Esophagus squamous epithelium (tissue), 5 donors: ENCODE measurements at places on chromosomes 12 and 14.
A peak's percentile ranks its signal among the peaks of the same experiment; 100 is the strongest.

GRCh38 chr14:104694475-104694950 is 5.1 kb downstream of the INF2 start:
- peaks cover 90% of the 10 kb centered on the region for H3K4me1 ChIP-seq
- peak overlapping the region; percentile 21 for H3K27ac ChIP-seq
- peak overlapping the region; percentile 31 for H3K4me3 ChIP-seq
- no peaks in the 10 kb centered on the region for H3K36me3 ChIP-seq

GRCh38 chr14:101027291-101027690 is 123.8 kb upstream of the RTL1 start:
- no peak overlapping the region for H3K27ac ChIP-seq
- H3K4me3 ChIP-seq = no peak overlapping the region
- no peak for DNase-seq
- no peaks in the 10 kb centered on the region for H3K4me1 ChIP-seq
- H3K36me3 ChIP-seq = no peaks in the 10 kb centered on the region
- no peaks in the 10 kb centered on the region for H3K27me3 ChIP-seq

- H3K4me3 ChIP-seq = no peak overlapping the region
- peak overlapping the region; percentile 58 for H3K27ac ChIP-seq
- no peaks in the 10 kb centered on the region for H3K27me3 ChIP-seq
- H3K36me3 ChIP-seq = no peaks in the 10 kb centered on the region
- DNase-seq = no peak
Measured at GRCh38 chr14:61547186-61548069, 147.9 kb upstream of the HIF1A start.

GRCh38 chr12:123085730-123086487 is 65.0 kb downstream of the PITPNM2 start:
- no peak overlapping the region for H3K4me3 ChIP-seq
- H3K27me3 ChIP-seq = no peaks in the 10 kb centered on the region
- H3K4me1 ChIP-seq = peaks cover 27% of the 10 kb centered on the region
- H3K27ac ChIP-seq = peak overlapping the region; percentile 15

DNA sequence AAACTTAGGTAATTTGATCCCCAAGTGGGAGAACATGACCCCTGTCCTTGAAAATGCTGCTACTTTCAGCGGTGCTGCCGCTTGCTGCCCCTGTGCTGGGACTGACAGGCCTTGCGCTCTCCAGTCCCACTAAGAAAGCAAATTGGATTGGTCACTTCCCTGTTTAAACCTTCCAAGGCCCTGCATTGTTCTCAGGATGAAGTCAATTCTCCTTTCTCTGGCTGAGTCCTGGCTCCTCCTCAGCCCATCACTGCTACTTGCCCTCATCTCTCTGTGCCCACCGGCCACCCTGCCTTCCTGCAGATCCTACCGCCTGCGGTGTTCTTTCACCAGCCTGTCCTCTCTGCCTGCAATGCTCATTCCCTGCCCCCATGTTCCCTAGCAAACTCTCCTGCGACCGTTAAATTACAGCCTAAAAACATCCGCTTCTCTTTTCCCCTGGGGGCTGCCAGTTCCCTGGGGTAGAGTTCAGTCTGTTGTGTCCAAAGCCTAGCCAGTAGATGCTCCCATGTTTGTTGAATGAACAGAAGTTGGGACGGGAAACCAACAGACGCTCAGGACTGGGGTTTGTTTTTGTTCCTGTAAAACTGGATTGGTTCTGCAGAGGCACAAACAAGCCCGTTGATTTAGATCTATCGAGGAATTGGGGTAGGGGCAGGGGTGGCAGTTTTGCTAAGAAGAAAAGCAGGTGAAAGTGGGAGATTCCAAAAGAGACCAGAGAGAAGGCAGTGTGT is 127.3 kb upstream of the HIF1A start:
- no peak for DNase-seq
- H3K36me3 ChIP-seq = no peaks in the 10 kb centered on the region
- no peak overlapping the region for H3K4me3 ChIP-seq

DNA sequence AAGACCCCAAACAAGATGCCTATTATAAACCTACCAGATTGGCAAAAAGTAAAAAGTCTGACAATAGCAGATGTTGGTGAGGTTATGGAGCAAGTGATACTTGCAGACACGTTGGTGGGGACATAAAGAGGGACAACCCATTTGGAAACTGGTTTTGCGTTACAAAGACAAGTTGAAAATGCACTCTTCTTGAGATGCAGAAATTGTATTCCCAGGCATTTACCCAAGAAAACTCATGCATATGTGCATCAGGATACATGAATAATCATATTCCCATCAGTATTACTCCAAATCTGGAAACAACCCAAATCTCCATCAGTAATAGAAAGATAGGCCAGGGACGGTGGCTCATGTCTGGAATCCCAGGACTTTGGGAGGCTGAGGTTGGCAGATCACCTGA is 12.8 kb upstream of the GOLGA5 start:
- no peak overlapping the region for H3K4me3 ChIP-seq
- DNase-seq = no peak
- H3K27me3 ChIP-seq = no peaks in the 10 kb centered on the region
- H3K27ac ChIP-seq = no peak overlapping the region
- H3K4me1 ChIP-seq = no peaks in the 10 kb centered on the region

GRCh38 chr12:3629057-3629830 is 123.7 kb downstream of the CRACR2A start:
- DNase-seq = no peak
- no peak overlapping the region for H3K27ac ChIP-seq
- H3K4me3 ChIP-seq = no peak overlapping the region
- H3K4me1 ChIP-seq = no peaks in the 10 kb centered on the region
- H3K27me3 ChIP-seq = no peaks in the 10 kb centered on the region
- no peaks in the 10 kb centered on the region for H3K36me3 ChIP-seq

DNA sequence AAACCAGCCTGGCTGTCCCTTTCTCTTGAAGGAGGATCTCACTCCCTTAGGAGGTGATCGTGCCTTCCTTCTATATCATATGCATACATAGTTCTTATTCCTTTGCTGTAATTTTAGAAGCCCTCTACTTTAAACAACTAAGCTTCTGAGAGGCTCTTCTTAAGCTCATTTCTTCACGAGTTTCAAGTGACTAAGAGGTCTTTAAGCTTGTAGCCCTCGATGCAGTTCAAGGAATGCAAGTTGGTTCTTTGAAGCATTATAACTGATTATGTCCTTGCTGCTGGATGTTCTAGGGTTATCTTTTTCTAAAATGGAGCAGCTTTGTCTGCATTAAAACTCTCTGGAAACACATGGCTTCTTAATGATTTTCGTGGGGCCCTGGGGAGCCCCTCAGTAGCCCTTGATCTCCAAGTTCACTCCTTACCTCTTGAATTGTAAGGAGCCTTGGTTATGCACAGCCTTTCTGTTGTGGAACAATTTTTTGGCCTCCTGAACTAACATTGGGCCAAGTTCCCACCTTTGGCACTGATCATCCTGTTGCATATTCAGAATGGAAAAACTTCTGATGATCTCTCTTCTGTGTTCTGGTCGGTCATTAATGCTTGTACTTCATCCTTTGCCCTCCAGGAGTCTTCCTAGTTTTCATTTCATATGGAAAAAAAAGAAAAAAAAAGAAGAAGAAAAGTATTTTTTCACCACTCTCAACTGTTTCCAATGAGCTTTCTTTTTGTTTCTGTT is 12.6 kb downstream of the RASSF8 start:
- no peaks in the 10 kb centered on the region for H3K36me3 ChIP-seq
- H3K27ac ChIP-seq = peak overlapping the region; percentile 21
- no peak overlapping the region for H3K4me3 ChIP-seq
- no peaks in the 10 kb centered on the region for H3K27me3 ChIP-seq

DNA sequence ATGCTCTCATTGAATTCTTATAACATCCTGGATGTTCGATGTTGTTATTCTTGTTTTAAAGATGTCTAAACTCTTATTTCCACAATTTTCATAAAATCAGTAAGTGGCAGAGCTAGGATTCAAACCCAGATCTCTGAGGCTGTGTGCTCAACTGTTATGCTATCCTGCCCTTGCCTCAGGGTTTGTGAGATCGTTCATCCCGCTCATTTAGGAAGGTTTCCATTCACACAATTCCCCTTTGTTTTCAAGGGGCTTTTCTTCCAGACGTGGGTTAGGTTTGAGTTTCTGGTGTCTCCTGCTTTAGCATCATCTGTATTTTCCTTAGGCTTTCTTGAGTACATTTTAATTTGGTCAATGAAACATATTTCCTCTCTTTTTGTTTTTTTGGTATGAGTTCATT is 69.3 kb downstream of the APAF1 start:
- H3K36me3 ChIP-seq = no peaks in the 10 kb centered on the region
- no peaks in the 10 kb centered on the region for H3K27me3 ChIP-seq
- no peak for DNase-seq
- H3K4me3 ChIP-seq = no peak overlapping the region
- no peak overlapping the region for H3K27ac ChIP-seq
- H3K4me1 ChIP-seq = no peaks in the 10 kb centered on the region

DNA sequence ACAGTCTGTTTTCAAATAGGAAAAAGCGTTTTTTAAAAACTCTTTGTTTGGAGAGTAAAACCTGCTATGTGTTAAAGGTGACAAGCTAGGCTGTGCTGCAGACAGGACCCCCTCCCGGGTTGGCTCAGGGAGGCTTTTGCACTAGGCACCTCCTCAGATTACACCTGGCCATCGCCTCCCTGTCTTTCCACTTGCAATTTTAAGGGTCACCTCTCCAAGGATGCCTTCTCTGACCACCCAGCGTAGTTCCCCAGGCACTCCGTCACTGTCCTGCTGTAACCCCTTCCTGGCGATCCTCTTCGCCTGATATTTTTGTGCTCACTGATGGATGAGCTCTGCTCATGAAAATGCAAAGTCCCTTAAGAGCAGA is 80.7 kb downstream of the NTF3 start:
- H3K27me3 ChIP-seq = no peaks in the 10 kb centered on the region
- H3K4me3 ChIP-seq = no peak overlapping the region
- no peak for DNase-seq
- H3K4me1 ChIP-seq = peaks cover 6% of the 10 kb centered on the region
- H3K27ac ChIP-seq = no peak overlapping the region

- H3K27me3 ChIP-seq = no peaks in the 10 kb centered on the region
- no peaks in the 10 kb centered on the region for H3K36me3 ChIP-seq
- H3K27ac ChIP-seq = peak overlapping the region; percentile 91
- H3K4me1 ChIP-seq = peaks cover 100% of the 10 kb centered on the region
- no peak overlapping the region for H3K4me3 ChIP-seq
- DNase-seq = peak; percentile 56
Measured at GRCh38 chr14:35336494-35337268, 44.5 kb downstream of the PSMA6 start.

- H3K27me3 ChIP-seq = no peaks in the 10 kb centered on the region
- no peaks in the 10 kb centered on the region for H3K36me3 ChIP-seq
- H3K4me3 ChIP-seq = no peak overlapping the region
- no peak overlapping the region for H3K27ac ChIP-seq
- no peaks in the 10 kb centered on the region for H3K4me1 ChIP-seq
- DNase-seq = no peak
Measured at GRCh38 chr12:18872770-18873169, 134.9 kb downstream of the CAPZA3 start.

GRCh38 chr12:14591719-14592118 is 24.0 kb upstream of the PLBD1 start:
- DNase-seq = no peak
- H3K4me3 ChIP-seq = no peak overlapping the region
- no peaks in the 10 kb centered on the region for H3K4me1 ChIP-seq
- H3K36me3 ChIP-seq = no peaks in the 10 kb centered on the region
- H3K27ac ChIP-seq = no peak overlapping the region

DNA sequence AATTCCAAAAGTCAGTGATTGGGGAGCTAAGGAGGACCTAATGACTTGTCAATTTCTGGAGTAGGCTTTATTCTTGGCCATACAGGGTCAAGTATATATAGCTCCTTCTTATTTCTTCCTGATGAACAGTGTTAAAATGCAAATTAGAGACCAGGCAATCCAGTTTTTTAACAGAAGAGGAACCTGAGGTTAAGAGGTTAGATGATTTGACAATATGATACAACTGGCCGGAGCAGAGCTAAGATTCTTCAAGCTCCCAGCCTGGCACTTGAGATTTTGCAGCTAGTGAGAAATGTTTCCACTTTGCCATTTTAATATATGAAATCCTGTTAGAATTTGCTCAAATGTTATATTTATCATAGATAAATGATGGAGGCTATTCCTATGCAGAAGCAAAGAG is 204.0 kb downstream of the SSPN start:
- H3K4me1 ChIP-seq = peaks cover 12% of the 10 kb centered on the region
- H3K27ac ChIP-seq = no peak overlapping the region
- no peak overlapping the region for H3K4me3 ChIP-seq
- no peaks in the 10 kb centered on the region for H3K27me3 ChIP-seq
- no peaks in the 10 kb centered on the region for H3K36me3 ChIP-seq
- DNase-seq = no peak

DNA sequence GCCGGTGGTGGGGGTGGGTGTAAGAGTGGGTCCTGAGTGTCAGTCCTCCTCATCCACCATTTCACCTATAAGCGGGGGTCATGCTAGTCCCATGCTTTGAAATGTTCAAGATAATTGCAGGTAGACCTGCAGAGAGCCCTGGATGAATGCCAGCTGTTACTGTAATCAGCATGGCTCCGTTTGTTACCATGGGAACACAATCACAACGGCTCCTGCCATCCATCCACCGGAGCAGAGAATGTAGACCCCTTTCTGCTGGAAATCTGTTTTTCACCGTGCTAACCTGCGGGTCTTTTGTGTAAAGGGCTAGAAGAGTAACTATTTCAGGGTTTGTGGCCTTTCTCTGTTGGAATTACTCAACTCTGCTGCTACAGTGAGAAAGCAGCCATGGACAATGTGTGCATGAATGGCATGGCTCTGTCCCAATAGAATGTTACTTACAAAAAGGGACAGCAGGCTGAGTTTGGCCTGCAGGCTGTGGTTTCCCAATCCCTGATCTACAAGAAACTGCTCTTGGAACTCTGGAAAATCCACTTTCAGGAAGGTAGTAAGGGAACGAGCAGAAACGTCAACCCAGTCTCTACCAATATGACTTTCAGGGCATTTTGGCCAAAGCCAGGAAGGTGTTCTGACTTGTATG is 36.1 kb downstream of the KCTD10 start:
- H3K4me1 ChIP-seq = peaks cover 1% of the 10 kb centered on the region
- no peak overlapping the region for H3K27ac ChIP-seq
- H3K27me3 ChIP-seq = no peaks in the 10 kb centered on the region
- no peak for DNase-seq

DNA sequence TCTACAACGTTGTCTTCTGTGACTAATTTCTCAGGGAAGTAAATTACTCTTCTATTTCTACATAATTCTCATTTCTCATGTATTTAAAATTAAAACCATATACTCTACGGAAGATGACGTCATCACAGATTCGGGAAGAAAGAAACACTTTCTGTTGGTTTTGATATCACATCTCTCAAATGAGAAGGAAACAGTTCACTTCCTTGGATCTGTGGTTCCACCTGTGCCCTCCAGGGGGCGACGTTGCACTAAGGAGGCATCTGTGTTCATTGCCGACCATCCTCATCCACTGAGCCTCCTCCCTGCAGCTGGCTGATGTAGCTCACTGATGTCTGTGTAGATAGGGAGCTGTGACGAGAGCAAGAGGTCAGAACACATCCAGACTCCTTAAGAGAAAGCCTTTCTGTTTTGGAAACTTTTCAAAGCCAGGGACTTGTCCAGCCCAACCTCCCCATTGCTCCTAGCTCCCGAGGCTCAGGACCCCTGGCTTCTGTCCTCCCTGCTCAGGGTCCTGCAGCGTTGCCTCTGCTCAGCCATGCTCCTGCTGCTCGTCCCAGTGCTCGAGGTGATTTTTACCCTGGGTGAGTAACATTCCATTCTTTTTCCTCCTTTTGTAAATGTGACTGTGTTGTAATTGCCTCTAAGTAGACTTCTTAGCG is 172.7 kb upstream of the OR4E1 start:
- no peaks in the 10 kb centered on the region for H3K4me1 ChIP-seq
- H3K36me3 ChIP-seq = no peaks in the 10 kb centered on the region
- H3K27me3 ChIP-seq = peaks cover 4% of the 10 kb centered on the region
- no peak overlapping the region for H3K27ac ChIP-seq
- DNase-seq = no peak

GRCh38 chr14:105316968-105317510 is 2.5 kb downstream of the PACS2 start:
- H3K36me3 ChIP-seq = peaks cover 2% of the 10 kb centered on the region
- H3K4me3 ChIP-seq = no peak overlapping the region
- H3K27ac ChIP-seq = peak overlapping the region; percentile 54
- DNase-seq = no peak
- H3K27me3 ChIP-seq = no peaks in the 10 kb centered on the region
